ENCODE measurements at places on chromosomes 3 and 15.

DNA sequence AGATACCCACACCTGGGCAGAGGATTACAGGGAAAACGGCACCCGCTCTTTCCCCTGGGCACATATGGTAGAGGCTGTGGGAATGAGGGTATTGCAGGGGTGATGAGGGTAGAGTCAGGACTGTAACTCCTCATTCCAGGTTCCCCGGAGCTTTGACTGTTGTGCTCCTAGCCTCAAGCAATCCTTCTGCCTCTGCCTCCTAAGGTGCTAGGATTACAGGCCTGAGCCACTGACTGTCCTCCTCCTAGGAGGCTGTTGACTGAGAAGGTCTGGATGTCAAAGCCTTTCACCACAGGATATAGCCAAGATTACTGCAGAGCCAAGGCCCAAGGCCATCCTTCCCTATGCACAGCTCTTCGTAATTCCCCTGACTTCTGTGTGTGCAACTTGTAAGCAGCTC is 1.1 kb upstream of the MPI start:
- DNase-seq, result no peak

DNA sequence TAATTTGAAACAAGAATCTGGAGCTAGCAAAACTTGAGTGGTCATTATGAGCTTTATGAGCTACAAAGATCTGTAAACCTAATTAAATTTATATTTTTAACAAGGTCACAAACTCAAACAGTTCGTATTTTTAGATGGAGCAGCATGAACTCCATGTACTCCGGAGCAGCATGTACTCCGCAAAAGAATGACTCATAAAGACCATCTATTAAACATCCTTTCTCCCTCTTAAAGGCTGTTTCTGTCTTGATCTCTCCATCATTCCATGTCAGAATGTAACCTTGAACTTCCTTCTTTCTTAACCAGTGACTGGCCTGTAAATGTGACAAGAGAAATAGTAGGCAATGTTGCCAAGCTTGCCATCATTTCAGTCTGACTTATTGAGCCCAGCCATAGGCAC is 696.9 kb downstream of the ZNF385D start:
- no peak for DNase-seq

GRCh38 chr3:138653567-138653966 is 45.0 kb downstream of the FAIM start:
- DNase-seq, result no peak

- no peak for DNase-seq
Observed at GRCh38 chr15:48121849-48122248, 1.1 kb downstream of the SLC24A5 start.

DNA sequence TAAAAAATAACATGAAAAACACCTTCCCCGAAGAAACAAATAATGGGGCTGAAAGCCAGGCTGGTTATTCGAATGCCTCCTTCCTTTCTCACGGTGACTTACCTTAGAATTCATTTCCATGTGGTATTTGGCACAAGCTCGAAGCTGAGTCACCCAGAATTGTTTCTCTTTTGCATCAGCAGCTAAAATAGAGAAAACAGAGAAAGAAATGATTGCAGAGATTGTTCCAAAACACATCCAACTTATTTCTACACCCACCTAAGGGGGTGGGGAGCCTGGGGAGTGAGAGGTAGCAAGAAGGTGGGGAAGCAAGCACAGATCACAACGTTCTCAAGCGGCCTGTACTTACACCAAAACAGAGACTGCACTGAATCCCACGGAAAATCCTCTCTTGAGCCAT is 104.7 kb downstream of the OSBPL10 start:
- peak; percentile 36 for DNase-seq

GRCh38 chr3:189235214-189235613 is 63.4 kb downstream of the TPRG1 start:
- DNase-seq, result no peak

DNA sequence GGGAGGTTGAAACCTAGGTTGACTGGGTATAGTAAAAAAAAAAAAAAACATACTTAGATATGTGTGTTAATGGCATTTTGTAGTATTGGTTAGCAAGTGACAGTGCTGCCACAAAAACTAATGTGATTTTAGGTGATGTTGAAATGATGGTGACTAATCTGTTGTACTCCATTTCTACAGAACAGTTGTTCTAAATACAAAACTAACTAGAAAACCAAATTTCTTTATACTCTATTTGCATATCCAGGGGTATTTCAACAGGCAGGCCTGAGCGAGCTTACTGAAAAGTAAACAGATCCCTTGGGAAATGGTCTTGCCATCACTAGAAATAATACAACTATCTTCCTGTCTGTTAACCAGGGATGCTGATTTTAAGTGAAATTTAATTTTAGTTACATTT is 20.5 kb downstream of the TSC22D2 start:
- DNase-seq, result no peak

DNA sequence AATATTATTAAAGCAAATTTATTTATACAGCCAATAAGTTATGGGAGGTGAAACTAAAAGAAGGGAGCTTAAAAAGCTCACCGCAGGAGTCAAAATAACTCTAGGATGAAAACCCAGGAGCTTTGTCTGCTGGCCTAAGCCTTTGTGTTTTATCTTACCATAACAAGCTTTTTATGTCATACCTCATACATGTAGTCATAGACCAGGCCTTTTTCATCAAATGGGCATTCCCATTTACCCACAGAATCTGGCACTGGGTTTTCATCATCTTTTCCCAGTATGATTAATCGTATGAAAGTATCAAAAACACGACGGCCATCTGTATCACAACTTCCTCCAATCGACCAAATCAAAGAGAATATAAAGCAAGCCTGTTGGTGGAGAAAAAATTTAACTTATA is 122.8 kb downstream of the DNAH12 start:
- DNase-seq, result no peak

Measured in MG63 (cell line).